H1 (cell line): ENCODE measurements at places on chromosomes 5 and 9. TPM values are rescaled to one million over a fixed set of nuclear protein-coding genes. Genes with fewer than 3 reads are reported as not detected.

The KIAA0825 gene
- 0.98 and 1.0 TPM in 2 replicates for total RNA-seq

- DNase-seq, result no peak
Measured at GRCh38 chr5:126462239-126463014, 39.2 kb downstream of the GRAMD2B start.

GRCh38 chr9:136544964-136545691 lies 720 bp downstream of the NOTCH1 start:
- no peak for DNase-seq

The PCDHB4 gene
- total RNA-seq, result 1.4 and 1.5 TPM in 2 replicates

- DNase-seq, result no peak
Measured at GRCh38 chr9:89383030-89383720, 64.9 kb downstream of the SECISBP2 start.

- DNase-seq, result no peak
Measured at GRCh38 chr5:87411586-87411972, 1.2 kb downstream of the CCNH start.

GRCh38 chr9:8036914-8037524 lies 237.4 kb upstream of the DMAC1 start:
- no peak for DNase-seq
